ENCODE measurements at places on chromosomes 16 and 17. TPM values are rescaled to one million over a fixed set of nuclear protein-coding genes. Genes with fewer than 3 reads are reported as not detected.

DNA sequence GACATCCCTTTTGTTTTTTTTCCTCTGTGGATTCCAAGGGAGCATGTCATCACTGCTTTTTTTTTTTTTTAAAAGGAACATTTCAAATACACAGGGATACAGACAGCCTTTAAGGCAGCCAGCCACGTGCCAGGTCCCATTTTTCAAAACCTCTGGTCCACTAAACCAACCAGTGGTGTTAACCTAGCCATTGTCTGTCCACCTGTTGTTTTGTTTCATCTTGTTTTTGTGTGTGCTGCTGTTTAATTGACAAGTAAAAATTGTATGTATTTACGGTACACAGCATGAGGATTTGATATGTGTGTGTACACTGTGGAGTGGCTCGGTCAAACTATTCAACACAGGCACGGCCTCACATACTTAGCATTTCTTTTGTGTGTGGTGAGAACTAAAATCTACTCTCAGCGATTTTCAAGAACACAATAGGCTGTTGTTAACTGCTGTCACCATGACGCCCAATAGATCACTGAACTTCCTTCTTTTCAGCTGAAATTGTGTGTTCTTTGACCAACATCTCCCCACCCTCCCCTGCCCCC is 19.2 kb downstream of the TMEM114 start:
- peak; percentile 41 for DNase-seq

DNA sequence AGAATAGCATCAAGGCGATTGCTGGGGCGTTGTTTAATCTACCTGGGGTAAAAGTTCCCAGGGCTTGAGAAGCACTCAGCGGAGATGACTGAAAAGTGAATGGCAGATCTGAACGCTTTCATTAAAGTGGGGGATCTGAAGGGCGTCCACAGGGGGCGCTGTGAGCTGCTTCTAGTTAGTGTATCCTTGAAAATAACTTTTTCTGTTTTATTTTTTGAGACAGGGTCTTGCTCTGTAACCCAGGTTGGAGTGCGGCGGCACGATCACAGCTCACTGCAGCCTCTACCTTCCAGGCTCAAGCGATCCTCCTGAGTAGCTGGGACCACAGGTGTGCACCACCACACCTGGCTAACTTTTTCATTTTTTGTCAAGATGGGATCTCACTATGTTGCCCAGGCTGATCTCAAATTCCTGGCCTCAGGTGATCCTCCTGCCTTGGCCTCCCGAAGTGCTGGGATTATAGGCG is 360.4 kb downstream of the SEC14L1 start:
- no peak for DNase-seq

DNA sequence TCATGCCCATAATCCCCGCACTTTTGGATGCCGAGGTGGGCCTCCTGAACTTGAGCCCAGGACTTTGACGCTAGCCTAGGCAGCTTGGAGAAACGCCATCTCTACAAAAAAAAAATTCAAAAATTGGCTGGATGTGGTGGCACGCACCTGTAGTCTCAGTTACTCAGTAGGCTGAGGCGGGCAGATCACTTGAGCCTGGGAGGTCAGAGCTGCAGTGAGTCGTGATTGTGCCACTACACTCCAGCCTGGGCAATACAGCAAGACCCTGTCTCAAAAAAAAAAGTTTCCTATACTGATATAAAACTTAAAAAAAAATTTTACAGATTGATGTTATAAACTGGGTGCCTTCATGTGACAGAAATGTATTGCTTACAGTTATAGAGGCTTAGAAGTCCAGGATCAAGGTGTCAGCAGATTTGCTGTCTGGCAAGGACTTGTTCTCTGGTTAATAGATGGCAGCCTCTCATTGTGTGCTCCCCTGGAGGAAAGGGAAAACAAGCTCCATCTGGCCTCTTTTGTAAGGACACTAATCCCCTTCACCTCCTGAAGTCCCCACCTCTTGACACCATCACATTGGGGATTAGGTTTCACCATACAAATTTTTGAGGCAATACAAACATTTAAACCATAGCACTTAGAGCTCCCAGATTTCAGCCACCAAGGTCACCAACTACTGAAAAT is 8.5 kb upstream of the CES3 start:
- no peak for DNase-seq

DNA sequence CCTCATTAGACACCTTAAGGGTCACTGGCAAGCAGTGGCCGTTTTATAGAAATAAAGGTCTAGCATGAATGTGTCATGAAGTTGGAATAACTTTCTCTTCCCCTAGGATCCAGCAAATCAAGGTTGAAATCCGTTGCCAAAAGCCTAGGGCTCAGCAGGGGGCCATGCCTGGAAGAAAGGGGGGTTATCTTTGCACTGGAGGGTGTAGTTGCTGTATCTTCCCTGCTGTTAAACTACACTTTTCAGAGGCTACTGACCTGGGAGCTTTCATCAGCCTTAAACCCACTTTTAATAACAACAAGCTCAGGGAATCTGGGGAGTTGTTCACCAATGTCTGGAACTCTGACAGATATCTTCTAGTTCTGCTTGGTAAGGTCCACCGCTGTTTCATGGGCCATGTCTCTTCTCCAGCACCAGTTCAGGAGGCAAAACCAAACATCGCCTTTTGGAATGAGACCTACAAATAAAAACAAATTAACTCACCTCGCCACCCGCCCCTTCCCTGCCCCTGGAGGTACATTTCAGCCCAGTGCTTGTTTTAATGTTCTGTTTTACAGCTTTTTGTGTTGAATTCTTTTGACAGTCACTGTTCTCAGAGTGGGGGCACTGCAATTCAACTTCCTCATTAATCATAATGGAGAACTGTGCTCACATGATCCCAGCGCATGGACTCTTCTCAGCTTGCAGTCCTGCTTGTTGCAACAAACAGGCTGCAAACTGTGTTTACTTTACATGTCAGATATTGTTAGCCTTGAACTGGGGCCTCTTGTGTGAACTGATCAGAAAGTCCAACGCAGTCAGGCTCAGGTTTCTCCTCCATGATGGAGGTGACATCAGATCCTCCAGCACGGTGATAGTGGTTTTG is 508.7 kb downstream of the KCNJ2 start:
- DNase-seq = no peak

DNA sequence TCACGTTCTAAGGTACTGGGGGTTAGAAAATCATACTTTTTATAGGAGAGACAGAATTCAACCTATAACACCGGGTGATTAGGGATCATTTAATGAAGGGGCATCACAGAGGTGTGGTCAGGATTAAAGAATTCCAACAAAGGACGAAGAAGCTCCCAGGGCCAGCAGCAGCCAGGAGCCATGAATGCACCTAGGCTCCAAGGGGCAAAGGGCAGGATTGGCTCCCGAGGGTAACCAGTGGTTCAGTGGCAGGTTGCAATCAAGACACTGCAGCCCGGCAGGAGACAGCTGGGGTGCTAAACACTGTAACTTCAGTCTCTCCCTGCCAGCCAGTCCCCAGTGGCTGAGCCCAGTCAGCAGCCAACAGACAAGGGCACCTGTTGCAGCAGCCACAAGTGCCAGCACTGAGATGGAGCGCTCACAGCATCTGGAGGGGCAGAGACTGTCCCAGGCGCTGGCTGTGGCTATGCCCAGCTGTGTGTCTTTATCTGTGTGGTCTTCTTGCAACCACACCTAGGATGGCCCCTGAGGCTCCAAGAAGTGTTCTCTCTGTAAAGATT is 23.9 kb downstream of the DHRS7C start:
- DNase-seq = no peak

DNA sequence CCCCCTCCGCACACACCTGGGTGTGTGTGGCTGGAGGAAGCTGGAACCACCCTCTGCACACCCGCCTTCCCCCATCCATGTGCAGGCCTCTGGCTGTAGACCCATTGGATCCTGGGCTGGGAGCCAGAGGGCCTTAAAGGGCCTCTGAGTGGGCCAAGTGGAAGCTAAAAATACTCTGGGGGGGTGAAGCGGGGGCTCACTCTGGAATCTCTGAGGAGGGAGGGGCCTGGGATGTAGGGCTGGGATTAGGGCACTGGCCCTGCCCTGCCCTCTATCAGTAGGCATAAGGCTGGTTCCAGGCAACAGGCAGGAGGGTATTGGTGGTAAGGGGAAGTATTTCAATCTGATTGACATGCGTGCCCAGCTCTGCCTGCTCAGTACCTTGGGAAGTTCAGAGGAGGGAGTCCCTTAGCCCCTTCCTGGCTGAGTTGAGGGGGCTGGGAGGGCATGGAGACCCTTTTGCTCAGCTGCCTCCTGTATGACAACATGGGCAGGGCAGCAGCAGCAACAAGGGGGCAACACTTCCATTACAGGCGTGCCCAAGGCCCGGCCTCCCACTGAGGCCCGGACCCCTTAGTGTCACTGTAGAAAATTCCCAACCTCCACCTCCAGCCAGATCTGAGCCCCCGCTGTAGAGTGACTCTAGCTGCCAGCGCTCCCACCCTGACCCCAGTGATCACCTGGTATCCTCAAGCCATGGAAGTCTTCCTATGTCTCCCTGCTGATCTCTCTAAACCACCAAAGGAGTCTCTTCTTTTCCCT is 5.2 kb downstream of the ITGA3 start:
- DNase-seq = peak; percentile 75

GRCh38 chr17:4317610-4318009 is 48.9 kb downstream of the UBE2G1 start:
- DNase-seq = no peak

GRCh38 chr17:27512511-27513346 is 56.5 kb downstream of the KSR1 start:
- peak; percentile 61 for DNase-seq

DNA sequence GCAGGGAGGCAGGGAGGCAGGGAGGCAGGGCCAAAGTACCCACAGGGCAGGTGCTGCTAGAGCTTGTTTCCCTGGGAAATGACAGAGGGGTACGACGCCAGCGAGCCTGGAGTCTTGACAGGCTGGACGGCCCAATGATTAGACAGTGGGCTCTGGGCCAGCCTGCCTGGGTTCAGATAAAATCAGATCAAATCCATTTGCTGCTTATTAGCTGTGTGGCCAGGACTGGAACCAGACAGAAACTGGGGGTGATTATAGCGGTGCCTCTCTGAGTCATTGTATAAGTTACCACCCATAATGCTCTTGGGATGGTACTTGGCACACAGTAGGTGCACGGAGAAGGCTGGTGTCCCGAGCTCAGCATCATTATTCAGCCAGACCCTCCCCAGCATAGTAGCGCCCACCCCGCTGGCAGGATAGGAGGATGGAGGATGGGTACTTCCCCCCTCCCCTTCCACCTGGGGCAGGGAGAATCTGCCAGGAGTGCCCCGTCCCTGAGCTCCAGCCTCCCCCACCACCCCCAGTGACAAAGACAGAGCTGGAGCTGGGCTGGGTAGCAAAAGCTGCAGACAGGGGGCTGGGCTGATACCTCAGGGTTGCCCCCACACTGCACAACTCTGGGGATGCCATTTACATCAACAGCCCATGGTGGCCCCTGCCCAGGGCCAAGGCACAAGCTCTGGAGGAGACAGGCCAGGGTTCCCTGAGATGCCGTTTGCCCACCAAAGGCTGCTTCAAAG is 77.6 kb upstream of the TNRC6C start:
- no peak for DNase-seq

GRCh38 chr16:14509675-14510132 is 120.4 kb downstream of the PARN start:
- no peak for DNase-seq

GRCh38 chr16:55682086-55682485 is 26.3 kb downstream of the SLC6A2 start:
- no peak for DNase-seq

DNA sequence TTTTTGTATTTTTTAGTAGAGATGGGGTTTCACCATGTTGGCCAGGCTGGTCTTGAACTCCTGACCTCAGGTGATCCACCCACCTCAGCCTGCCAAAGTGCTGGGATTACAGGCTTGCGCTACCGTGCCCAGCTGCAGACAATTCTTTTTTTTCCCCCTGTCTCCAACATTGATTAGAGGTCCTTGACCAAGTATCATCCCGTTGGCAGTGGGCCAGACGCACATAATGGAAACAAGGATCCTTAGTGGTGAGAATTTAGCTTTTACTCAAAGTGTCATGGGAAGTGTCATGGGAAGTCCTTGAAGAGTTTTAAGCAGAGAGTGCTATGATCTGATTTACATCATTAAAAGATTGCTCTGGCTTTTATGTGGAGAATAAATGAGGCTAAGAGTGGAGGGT is 2.1 kb upstream of the FBXO47 start:
- DNase-seq = no peak

DNA sequence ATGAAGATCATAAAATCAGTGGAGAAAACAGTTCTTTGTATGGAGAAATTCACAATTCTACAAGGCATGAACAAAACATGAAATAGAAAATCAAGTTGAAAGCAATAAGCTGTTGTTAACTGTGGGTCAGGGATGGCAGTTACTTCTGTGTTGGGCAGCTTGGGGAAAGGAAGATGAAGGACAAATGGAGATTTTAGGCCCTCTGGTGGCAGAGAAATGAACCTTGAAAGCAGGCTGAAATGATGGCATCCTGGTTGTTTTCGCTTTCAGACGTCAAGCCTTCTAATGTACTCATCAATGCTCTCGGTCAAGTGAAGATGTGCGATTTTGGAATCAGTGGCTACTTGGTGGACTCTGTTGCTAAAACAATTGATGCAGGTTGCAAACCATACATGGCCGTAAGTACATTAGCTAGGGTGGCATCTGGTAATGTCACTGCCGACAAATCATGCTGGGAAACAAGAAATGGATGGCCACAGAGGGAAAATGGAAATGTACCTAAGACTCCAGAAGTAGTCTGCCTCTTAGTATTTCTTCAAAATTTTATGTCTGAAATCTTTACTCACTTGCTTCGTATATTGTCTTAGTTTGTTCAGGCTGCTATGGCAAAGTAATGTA is 108.9 kb downstream of the MAP2K6 start:
- DNase-seq = peak; percentile 64

DNA sequence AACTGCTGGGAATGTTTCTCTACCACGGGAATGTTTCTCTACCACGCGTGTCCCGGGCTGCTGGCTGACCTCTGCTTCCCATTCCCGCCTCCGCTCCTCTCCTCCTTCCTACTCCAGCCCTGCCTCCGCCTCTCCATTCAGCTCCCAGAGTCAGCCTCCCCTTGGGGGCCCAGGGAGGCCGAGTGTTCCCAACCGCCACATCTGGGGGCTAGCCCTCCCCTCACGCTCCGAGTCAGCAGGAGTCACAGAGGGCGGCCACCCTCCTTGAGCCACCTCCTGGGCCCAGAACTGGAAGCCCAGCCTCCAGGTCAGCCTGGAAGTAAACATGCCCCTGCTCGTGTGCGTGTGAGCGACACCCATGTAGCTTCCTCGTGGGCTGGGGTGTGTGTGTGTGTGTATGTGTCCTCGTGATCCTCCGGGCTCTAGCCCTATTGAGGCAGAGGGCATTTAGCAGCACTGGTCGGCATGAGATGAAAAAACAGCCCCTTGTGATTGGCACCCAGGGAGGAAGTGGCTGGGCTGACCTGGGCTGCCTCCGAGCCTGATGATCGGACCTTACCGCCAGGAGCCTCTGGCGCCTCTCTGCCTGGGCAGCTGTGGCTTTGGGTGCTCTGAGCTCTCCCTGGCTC is 7.3 kb downstream of the CYGB start:
- peak; percentile 70 for DNase-seq

GRCh38 chr16:20906341-20907255 is 6.0 kb downstream of the LYRM1 start:
- peak; percentile 85 for DNase-seq

Gene EPN3
- total RNA-seq = not detected

Gene DBNDD1
- total RNA-seq = 3.1 TPM

Gene FBXW10B
- 0.28 TPM for total RNA-seq

Gene CCL8
- total RNA-seq = not detected

Gene C16orf86
- 0.28 TPM for total RNA-seq

Gene FZD2
- total RNA-seq = 21.3 TPM

Gene CCL17
- not detected for total RNA-seq

Gene TRPV2
- 30.8 TPM for total RNA-seq

Gene HIC1
- total RNA-seq = 10.4 TPM
